ENCODE measurements at places on chromosomes 11 and 22.

DNA sequence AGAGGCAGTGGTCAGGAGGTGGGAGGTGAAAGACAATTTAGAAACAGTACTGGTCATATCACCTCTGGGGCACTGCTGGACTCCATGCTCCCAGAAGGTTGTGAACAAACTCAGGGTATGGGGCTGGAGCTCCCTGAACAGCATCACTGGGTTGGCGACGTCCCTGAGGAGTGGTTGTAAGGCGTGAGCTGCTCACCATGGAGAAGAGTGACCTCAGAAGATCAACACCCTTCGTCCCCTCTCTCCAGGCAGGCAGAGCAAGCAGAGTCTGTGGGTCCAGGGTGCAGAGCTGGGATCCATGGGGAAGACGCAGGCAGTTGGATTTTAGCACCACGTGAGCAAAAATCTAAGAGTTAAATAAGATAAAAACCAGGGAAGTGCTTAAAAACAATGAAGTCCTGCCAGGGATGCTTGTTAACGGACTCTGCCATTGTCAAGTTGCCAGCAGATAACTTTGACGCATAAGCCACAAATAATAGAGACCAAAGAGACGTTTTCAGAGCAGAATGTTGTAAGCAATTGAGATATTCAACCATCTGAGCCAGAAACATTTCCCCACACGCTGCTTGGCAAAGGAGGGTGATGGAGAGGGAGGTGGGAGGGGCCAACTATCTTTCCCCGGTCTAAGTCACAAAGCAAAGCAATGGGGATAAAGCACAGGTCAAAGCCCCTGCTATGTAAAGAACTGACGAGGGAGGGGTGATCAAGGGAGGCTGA, 13.6 kb downstream of the PNPLA5 start:
- DNase-seq: no peak

DNA sequence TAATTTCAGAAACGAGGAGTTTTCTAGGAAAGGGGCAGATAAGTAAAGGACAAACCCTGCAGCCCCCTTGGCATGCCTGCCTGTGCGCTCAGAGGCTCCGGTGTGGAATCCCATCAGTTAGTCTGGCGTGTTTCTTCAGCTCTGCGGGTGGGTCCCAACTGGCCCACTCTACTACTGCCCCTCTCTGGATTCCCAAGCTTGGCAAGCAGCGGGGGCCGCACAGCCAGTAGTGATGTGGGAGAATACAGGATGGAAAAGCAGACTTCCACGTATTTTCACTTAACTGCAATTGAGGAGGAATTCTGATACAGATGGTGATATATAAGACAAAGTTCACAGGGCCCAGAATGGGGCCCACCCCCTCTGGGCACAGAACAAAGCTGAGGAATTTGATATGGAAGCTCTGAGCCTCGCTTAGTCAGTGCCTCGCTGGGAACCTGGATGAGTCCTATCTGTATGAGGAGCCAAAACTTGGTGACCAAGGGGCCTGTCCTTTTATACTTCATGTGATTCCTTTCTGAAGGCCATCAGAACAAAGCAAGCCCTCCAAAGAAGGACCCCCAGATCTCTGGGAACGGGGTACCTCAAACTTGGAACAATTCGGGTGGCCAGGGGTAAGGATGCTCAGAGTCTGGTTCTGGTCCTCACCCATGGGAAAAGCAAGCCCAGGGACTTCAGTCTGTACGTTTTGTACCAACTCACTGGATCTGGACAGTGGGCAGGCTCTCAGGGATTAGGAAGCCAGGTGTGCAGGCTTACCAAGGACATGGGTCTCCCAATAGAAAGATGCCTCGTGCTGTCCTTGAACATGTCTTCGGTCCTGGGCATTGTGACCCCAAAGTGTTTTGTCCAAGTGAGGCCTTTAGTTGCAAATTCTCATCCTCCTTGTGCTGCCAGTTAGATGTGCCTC, 26.0 kb downstream of the RELT start:
- no peak for DNase-seq

- no peak for DNase-seq
Observed at GRCh38 chr11:17214338-17214737, 6.6 kb upstream of the PIK3C2A start.

GRCh38 chr11:30344085-30344484, 21.2 kb downstream of the ARL14EP start:
- DNase-seq: no peak

DNA sequence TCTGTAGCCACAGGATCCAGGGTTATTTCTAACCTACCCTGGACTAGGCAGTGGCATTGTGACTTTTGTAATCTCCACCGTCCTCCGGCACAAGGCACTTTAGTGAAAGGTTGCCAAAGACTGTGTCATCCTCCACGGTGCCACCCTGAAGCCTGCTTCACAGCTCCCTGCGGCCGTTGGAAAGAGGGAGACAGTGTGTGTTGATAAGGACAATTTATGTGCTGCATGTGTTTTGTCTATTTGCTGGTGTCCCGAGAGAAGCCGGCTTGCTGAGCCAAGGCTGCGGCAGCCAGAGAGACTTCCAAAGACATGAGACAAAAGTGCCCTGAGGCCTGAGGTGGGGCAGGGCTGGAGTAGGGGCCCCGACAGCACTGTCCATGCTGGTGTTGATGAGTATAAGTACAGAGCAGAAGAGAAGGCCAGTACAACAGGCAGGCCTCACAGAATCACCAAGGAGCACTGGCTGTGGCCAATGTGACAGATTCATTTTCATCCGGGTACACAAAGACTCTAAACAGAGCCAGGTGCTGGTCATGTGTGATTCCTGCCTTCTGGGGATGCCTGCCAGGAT, 40.9 kb downstream of the GALNT18 start:
- peak; percentile 30 for DNase-seq

GRCh38 chr11:34331736-34332135, 26.1 kb downstream of the ABTB2 start:
- no peak for DNase-seq

GRCh38 chr11:115980337-115981103, 476.3 kb upstream of the CADM1 start:
- DNase-seq: no peak

Data from occipital lobe (tissue), 3 donors.